ENCODE measurements at places on chromosomes 1 and 21.

- DNase-seq = no peak
Measured at GRCh38 chr1:90591970-90592356, 125.1 kb downstream of the BARHL2 start.

GRCh38 chr1:218384581-218384993 lies 39.5 kb downstream of the TGFB2 start:
- no peak for DNase-seq

- no peak for DNase-seq
Measured at GRCh38 chr21:14120091-14120734, 90.5 kb downstream of the LIPI start.

GRCh38 chr1:48701445-48701844 lies 75.2 kb downstream of the BEND5 start:
- DNase-seq = no peak

- no peak for DNase-seq
Measured at GRCh38 chr1:114318961-114319360, 165.3 kb upstream of the SYT6 start.

DNA sequence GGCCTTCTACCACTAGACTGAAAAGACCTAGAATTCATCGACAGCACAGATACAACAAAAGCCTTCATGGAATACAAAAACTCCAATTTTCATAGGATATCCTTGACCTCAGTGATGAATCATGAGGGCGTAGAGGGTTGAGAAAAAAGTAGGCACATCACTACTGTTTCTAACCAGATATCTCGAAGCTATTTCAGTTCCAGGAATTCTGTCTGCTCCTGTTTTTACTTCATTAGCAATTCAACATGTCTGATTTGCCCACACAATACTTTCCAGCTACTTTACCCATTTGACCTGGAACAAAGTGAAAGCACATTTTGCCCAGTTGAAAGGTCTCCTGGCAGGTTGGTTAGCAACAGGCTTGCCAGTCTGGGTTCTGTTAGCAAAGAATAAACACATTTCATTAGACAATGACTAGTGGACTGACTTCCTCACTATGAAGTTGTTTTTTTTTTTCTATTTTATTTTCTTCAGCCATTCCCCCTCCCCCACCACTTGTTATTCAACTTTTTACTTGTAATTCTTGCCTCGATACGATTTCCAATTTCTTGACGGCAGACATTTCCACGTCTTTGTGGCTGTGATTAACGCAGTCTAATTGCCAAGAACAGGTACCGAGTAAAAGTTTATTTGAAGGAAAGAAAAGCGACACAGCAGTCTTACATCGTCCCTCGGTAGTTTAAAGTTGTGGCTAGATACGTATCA lies 4.0 kb upstream of the ZBTB18 start:
- peak; percentile 11 for DNase-seq

GRCh38 chr1:27150641-27151040 lies 4.3 kb downstream of the SLC9A1 start:
- no peak for DNase-seq

DNA sequence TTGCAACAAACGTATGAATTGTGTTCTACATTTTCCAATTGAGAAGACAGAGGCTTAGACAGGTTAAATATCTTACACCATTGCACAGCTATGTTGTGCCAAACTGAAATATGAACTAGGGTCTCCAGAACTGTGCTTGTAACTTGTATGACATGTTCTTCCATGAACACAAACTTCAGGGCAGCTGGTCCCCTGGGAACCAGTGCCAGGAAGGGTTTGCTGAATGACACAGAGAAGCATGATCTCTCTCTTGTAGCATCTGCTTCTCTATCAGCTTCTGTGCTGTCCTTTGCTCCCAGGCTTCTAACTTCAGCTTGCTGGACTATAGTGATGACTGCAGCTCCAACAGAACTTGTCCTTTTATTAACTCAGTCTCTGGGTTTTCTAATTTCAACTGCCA lies 385.5 kb downstream of the SIPA1L2 start:
- DNase-seq = no peak

DNA sequence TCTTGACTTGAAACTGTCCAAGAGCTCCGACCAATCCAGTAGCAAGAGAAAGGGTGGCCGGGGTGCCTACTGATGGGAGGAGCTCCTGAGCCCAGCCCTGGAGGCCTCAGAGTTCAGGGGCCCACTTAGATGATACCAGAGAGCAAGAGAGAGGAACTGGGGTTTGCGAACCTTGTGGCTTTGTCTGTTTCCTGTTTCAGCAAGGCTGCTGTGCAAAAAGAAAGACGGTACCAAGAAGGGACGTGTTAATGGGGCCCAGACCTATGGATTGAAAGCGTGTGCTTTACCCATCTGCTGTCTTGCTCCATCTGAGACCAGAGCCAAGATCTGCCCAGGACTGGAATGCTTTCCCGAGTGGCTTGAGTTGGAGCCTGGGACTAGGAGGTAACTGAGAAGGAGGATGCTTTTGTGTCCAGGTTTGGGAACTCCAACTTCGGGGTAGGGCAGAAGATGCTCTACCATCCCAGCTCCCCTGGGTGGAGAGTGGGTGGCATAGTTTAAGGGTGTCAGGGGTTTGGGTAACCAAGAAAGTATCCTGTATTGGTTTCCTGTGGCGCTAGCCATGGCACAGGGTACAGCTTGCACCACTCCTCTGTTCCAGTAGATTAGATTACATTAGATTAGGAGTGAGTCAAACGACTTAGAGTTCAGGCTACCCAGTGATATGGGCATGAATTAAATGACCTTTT lies at the start of gene TRAF3IP3:
Gene TRAF3IP3, plus strand, starts transcription at position 128 of the 689 bp plus-strand sequence. CDS start 3,987 bp downstream, outside the sequence.
- DNase-seq = no peak

- peak; percentile 30 for DNase-seq
Measured at GRCh38 chr1:110151175-110151669, 928 bp downstream of the SLC6A17 start.

- DNase-seq = peak; percentile 43
Measured at GRCh38 chr1:89965193-89965768, 29.6 kb upstream of the ZNF326 start.

- DNase-seq = no peak
Measured at GRCh38 chr1:25167269-25168192, 64.8 kb downstream of the SYF2 start.

DNA sequence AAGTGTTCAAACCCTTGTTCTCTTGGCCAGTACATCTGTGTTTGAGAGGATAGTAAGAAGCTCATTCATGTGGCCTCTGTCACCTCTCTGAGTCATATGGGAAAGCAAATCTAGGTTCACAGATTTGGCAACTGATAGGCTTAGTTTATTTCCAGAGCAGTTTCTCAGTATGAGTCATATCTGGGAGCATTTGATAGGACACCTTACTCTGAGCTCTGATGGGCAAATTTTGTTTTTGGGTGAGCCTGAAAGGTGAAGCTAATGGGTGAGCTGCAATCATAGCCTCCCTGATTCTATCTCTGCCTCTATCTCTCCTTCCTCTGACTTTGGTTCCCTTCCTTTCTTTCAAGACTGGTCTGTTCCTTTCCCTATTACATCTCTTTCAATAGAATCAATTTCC lies 134.4 kb downstream of the S1PR1 start:
- no peak for DNase-seq

DNA sequence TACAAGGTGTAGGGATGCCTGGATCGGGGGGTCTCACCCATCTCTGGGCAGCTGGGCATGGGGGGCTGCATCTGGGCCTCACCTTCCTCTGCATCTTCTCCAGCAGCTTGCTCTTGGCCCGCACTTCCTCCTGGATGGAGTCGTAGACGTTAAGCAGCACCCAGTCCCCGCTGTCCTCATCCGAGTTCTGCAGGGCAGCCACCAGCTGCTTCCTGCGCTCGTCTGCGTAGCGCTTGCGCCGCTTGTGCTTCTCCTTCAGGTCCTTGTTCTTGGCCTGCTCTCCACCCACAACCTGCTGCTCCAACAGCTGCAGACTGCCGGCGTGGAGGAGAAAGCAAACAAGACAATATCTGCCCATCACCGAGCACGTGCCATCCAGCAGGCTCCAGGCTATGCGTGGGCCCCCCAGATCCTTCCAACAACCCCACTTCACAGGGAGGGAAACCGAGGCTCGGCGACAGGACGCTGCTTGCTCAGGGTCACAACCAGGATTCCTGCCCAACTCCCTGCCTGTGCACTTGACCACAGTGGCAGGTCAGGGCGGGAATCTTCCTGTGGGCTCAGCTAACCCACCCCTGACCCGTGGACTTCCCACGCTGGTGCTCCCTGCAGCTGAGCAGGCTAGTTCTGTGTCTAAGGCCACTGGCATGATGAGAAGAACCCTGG lies 21.5 kb upstream of the DDOST start:
- no peak for DNase-seq

- DNase-seq = no peak
Measured at GRCh38 chr1:247204177-247204647, 32.4 kb upstream of the ZNF124 start.

GRCh38 chr1:58162952-58163550 lies 383.5 kb downstream of the OMA1 start:
- DNase-seq = no peak

DNA sequence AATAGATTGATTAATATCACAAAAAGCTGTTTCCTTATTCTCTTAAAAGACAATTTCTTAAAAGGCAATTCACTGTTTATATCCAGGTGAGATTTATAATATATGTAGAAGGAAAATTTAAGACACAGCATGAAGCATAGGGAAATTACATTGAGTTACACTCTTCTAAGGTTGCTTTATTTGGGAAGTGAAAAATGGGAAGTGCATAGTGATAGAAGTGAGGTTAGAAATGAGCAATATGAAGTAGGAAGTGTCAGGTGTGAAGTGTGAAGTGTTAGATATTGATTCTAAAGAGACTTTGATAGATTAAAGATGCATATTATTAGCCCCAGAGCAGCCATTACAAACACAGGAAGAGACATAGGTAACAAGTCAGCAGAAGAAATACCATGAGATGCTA lies 40.3 kb downstream of the FH start:
- DNase-seq = no peak

GRCh38 chr1:193031431-193031830 lies 27.7 kb downstream of the UCHL5 start:
- no peak for DNase-seq

DNA sequence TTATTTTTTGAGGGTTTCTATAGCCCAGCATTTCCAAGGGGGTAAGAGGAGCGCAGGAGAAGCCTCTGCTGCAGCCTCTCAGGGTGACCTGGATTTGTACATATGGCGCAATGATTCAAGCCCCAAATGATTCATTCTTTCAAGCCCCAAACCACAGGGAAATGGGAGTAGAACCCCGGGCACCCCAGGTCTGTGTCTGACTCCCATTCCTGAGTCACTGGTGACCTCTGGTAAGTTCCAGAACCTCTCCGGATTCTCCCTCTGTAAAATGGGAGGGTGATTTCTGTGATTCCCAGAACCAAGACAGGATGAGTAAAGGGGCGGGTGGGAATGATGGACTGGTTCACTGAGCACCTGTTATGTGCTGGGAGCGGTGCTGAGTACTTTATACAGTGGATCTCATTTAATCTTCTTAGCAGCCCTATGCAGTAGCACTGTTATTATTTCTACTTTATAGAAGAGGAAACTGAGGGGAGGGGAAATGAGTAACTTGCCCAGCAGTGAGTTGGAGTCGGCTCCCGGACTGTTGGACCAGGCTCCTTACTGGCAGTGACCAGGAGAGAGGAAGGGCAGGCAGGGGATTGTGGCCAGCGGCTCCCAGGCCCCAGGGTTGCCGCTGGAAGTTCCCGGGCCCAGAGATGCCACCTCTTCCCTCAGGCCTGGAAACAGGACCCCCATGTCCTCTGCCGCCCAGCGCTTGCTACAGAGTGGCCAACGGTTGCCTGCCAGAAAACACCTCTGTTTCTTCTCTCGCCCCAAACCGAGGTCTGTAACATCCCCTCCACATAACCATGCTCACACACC lies 20.3 kb upstream of the SLC26A9 start:
- DNase-seq = no peak

GRCh38 chr1:226915672-226915995 lies 24.5 kb upstream of the COQ8A start:
- no peak for DNase-seq

GRCh38 chr1:39639305-39640130 lies at the start of gene HEYL:
TSS of gene HEYL (minus strand) at chr1:39639643. CDS start at chr1:39639625, 18 bp downstream.
- DNase-seq = peak; percentile 61

DNA sequence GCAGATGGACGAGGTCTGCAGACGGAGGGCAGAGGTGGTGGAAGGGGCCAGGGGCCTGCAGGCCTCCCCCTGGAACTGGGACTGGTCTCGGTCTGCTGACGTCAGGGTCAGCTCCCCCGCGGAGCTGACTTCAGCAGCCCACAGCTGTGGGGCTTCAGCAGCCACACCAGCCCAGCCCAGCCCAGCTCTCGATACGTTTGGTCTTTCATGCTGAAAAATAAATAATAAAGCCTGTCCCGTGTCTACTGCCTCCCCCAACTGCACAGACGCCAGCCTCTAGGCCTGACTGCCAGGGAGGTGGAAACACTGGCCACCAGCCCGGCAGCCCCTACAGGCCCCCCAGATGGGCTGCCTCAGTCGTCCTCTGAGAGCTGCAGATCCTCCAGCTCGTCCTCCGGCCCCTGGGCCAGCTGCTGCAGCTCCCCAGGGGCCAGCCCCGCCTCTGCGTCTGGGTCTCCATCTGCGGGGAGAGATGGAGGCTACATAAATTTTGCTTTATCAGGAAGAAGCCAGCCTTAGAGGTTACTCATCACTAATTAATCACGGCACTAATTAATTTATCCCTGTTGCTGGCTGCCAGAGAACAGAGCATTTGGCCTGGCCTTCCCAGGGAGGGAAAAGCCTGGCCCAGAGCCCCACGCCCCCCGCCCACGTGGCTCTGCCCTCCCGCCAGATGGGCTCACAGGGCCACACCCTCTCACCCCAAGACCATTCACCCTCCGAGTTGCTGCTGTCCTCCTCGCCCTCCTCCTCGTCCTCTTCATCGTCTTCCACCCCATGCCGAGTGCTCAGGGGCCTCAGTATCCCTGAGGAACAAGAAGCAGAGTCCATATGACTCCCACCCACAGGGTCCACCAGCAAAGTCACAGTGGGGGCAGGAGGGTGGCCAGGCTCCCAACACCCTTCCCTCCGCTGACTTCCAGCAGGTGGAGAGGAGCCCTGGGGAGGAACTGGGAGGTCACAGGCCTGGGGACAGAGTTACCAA lies 14.4 kb downstream of the NOC2L start:
- no peak for DNase-seq

- no peak for DNase-seq
Measured at GRCh38 chr1:67264152-67264551, 43.5 kb upstream of the IL12RB2 start.

Data from DMS79 treated with DMSO at 0.1 percent for 48 hours (cell line).